ENCODE measurements at places on chromosomes 2 and 18. TPM values are rescaled to one million over a fixed set of nuclear protein-coding genes. Genes with fewer than 3 reads are reported as not detected.
A peak's percentile ranks its signal among the peaks of the same experiment; 100 is the strongest.

Gene MAP3K19
- total RNA-seq = not detected

Gene CPLX4
- not detected for total RNA-seq

DNA sequence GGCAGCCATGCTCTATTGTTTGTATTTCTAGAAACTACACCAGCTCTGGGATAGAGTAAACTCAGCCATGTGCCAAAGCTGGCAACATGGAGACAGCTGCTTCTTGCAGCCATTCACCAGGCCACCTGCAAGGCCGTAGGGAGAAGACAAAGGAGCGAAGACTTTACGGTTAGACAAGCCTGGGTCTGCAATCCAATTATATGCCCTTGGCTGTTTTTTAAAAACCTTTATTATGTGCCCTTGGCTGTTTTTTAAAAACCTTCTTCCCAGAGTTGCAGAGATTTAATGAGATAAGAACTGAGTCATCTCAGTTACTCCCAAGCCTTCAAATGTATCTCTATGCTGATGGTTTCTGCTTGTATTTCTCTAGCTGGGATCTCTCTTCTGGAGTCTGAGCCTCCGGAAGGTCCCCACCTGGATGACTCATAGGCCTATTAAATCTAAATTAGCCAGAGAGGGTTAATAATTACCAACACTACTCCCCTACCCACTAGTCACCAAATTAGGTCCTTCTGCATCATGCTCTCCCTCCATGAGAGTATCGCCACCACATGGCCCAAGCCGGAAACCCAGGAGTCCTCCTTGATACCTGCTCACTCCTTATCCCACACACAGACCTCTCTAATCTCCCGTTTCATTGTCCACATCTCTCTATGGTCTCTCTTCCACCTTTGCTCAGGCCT lies 17.5 kb upstream of the DPP4 start:
- DNase-seq = no peak
- H3K4me3 ChIP-seq = no peak overlapping the region
- H3K4me1 ChIP-seq = peaks cover 17% of the 10 kb centered on the region

- H3K36me3 ChIP-seq = peaks cover 2% of the 10 kb centered on the region
- H3K4me3 ChIP-seq = peak overlapping the region; percentile 37
- peak overlapping the region; percentile 92 for H3K27ac ChIP-seq
- peaks cover 63% of the 10 kb centered on the region for H3K4me1 ChIP-seq
- no peak for DNase-seq
Observed at GRCh38 chr2:201126308-201127151, 10.6 kb downstream of the CFLAR start.

GRCh38 chr2:55026202-55026601 lies 24.0 kb downstream of the RTN4 start:
- peaks cover 14% of the 10 kb centered on the region for H3K4me1 ChIP-seq
- DNase-seq = no peak
- no peaks in the 10 kb centered on the region for H3K27me3 ChIP-seq
- H3K27ac ChIP-seq = no peak overlapping the region
- H3K36me3 ChIP-seq = no peaks in the 10 kb centered on the region

- H3K4me1 ChIP-seq = peaks cover 6% of the 10 kb centered on the region
- H3K27me3 ChIP-seq = no peaks in the 10 kb centered on the region
- H3K4me3 ChIP-seq = no peak overlapping the region
- no peak overlapping the region for H3K27ac ChIP-seq
Observed at GRCh38 chr2:38248255-38248654, 128.8 kb downstream of the ATL2 start.

DNA sequence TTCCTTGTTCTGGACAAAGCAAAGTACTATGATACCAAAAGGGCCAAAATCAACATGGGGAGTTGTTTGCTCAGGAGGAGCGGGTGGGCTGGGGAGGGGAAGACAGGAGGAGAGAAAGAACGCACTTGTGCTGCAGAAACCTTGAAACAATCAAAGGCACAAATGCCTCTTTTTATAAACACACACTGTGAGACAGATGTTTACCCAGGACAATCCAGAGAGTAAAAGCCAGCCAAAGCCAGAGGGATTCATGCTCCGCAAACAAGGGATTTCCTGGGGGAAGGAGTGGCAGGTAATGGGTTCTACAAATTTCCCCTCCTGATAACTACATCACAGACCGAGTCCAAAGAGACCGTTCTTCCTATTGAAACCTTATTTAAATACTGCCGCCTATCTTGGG lies 323.5 kb upstream of the SKOR2 start:
- H3K27ac ChIP-seq = no peak overlapping the region
- H3K4me3 ChIP-seq = no peak overlapping the region
- peaks cover 15% of the 10 kb centered on the region for H3K27me3 ChIP-seq
- no peak for DNase-seq
- H3K4me1 ChIP-seq = no peaks in the 10 kb centered on the region

Gene SCN2A
- total RNA-seq = 1.9 TPM

GRCh38 chr2:36683002-36683401 lies 13.5 kb upstream of the VIT start:
- no peak for DNase-seq
- H3K4me1 ChIP-seq = peaks cover 6% of the 10 kb centered on the region
- no peak overlapping the region for H3K4me3 ChIP-seq
- no peak overlapping the region for H3K27ac ChIP-seq

- DNase-seq = no peak
- no peak overlapping the region for H3K27ac ChIP-seq
- H3K4me1 ChIP-seq = peaks cover 8% of the 10 kb centered on the region
- peaks cover 8% of the 10 kb centered on the region for H3K27me3 ChIP-seq
- no peaks in the 10 kb centered on the region for H3K36me3 ChIP-seq
Observed at GRCh38 chr18:60935041-60935910, 398.0 kb upstream of the CDH20 start.

Gene LIMS2
- 173 TPM for total RNA-seq

DNA sequence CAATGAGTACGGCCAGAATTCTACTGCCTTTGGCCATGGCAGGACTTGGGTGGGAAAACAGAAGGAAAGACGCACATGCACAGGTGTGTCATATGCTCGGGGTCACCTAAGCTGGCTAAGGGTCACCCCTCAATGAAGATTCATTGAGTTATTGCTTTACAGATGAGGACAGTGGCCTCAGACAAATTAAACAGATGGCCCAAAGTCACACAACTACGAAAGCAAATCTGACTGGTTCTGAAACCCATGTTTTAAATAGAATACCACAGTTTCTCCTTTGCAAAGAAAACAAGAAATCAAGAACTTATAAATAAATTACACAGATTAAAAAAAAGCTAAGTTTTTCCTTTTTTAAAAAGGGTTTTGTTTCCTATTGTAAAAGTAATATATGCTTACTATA lies 70.5 kb downstream of the ID2 start:
- H3K4me1 ChIP-seq = peaks cover 36% of the 10 kb centered on the region
- peaks cover 16% of the 10 kb centered on the region for H3K36me3 ChIP-seq
- no peak for DNase-seq
- no peaks in the 10 kb centered on the region for H3K27me3 ChIP-seq
- H3K27ac ChIP-seq = no peak overlapping the region
- no peak overlapping the region for H3K4me3 ChIP-seq

GRCh38 chr18:13471971-13472628 lies 253.5 kb downstream of the LDLRAD4 start:
- DNase-seq = no peak
- H3K4me3 ChIP-seq = no peak overlapping the region
- peak overlapping the region; percentile 22 for H3K27ac ChIP-seq
- no peaks in the 10 kb centered on the region for H3K27me3 ChIP-seq

- peaks cover 18% of the 10 kb centered on the region for H3K27me3 ChIP-seq
- no peak overlapping the region for H3K27ac ChIP-seq
- H3K4me1 ChIP-seq = peaks cover 8% of the 10 kb centered on the region
- H3K4me3 ChIP-seq = no peak overlapping the region
- no peak for DNase-seq
- H3K36me3 ChIP-seq = peaks cover 2% of the 10 kb centered on the region
Observed at GRCh38 chr18:22307528-22307927, 110.2 kb downstream of the CTAGE1 start.

GRCh38 chr2:119049968-119050704 lies 108.1 kb downstream of the MARCO start:
- H3K36me3 ChIP-seq = no peaks in the 10 kb centered on the region
- H3K27me3 ChIP-seq = peaks cover 42% of the 10 kb centered on the region
- no peaks in the 10 kb centered on the region for H3K4me1 ChIP-seq
- no peak for DNase-seq

DNA sequence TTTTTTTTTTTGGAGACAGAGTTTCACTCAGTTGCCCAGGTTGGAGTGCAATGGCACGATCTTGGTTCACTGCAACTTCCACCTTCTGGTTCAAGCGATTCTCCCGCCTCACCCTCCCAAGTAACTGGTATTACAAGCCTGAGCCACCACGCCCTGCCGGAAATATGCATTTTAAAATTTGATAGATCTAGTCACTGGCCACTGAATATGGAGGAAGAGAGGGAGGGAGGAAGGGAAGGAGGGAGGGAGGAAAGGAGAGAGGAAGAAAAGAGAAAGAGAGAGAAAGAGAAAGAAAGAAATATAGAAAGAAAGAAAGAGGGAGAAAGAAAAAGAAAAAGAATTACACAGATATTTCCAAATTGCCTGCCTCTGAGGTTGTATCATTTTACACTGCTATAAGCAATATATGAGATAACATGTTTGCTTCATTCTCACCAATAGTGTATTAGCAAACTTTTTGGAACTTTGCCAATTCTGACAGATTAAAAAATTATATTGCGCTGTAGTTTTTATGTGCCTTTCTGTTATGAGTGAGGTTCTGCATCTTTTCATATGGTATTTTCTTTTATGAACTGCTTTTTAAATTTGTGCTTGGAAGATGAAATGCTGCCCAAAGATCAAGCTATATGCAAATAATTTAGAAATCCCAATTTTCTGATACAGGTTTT lies 161.2 kb upstream of the MAP3K20 start:
- no peak overlapping the region for H3K4me3 ChIP-seq
- H3K4me1 ChIP-seq = peaks cover 12% of the 10 kb centered on the region
- no peaks in the 10 kb centered on the region for H3K27me3 ChIP-seq
- DNase-seq = no peak

Gene ARMC9
- 187 TPM for total RNA-seq

DNA sequence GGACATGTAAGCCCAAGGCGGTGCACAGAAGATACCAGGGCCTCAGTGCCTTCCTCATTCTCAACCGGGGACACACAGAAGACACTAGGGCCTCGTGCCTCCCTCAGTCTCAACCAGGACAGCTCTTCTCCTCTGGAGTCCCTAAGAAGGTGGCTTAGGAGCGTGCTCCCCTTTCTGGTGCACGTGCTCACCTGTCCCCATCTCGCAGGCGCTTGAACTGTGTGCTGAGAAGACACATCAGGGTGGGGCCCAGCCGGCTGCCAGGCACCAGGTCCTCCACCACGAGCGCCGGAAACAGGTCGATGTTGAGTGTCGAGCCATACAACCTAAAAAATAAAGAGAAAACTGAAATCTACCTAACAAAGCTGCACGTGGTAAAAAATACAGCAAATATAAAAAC lies 99.9 kb downstream of the PXDN start:
- peaks cover 36% of the 10 kb centered on the region for H3K4me1 ChIP-seq
- peaks cover 44% of the 10 kb centered on the region for H3K36me3 ChIP-seq
- H3K27me3 ChIP-seq = no peaks in the 10 kb centered on the region

Gene CFC1
- total RNA-seq = not detected

Gene RAX
- not detected for total RNA-seq

- peaks cover 3% of the 10 kb centered on the region for H3K27me3 ChIP-seq
- DNase-seq = no peak
- no peak overlapping the region for H3K27ac ChIP-seq
- no peaks in the 10 kb centered on the region for H3K36me3 ChIP-seq
- H3K4me3 ChIP-seq = no peak overlapping the region
Observed at GRCh38 chr18:38290229-38290628, 724.6 kb upstream of the CELF4 start.

DNA sequence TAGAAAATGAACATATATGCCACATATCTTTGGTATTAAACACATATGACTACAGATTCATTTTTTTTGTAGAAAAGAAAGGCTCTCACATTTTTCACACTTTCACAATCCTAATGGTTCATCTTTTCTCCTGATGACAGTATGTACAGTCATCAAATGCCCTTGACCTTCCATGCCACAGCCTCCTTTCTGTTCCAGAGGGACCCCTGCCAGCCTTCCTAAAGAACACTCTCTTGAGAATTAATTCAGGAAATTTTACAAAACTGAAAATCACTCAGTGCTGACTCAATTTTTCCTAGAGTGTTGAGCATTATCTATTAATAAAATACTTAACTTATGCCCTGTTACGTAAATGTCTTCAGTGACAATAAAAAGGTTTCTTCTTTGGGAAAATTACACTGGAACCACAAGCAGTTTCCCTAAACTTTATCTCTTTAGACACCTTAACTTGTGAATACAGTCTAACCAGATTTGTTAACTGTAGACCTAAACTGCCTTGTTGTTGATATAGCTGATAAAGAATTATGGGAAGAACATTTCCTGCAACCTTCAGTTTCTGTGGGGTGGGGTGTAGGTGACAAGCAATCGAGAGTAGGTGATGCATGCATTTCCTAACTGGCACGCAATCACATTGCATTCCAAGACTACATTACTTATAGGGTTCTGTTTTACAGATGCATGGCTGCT lies 15.3 kb upstream of the ACOXL start:
- peaks cover 4% of the 10 kb centered on the region for H3K36me3 ChIP-seq
- no peak overlapping the region for H3K27ac ChIP-seq
- no peak for DNase-seq

DNA sequence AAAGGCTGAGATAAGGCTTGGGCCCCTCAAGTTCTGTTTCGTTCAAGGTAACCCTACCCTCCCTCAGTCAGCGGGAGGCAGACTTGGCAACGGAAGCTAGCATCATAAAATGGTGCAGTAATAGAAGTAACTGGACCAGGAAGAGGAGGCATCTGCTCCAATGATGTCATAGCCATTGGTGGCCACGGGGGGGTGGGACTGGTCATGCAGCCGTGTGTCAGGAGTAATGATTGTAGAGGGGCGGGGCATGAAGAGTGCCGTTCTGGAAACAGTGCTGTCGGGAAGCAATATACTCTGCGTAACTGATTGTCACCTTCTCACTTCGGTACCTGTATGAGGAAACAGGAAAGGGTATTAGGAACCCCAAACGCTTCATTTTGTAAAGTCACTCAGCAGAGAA lies 6.9 kb upstream of the POLR2D start:
- no peaks in the 10 kb centered on the region for H3K27me3 ChIP-seq
- H3K4me3 ChIP-seq = no peak overlapping the region
- peaks cover 37% of the 10 kb centered on the region for H3K36me3 ChIP-seq
- H3K27ac ChIP-seq = no peak overlapping the region
- H3K4me1 ChIP-seq = peaks cover 2% of the 10 kb centered on the region

- peak overlapping the region; percentile 89 for H3K4me3 ChIP-seq
- peaks cover 26% of the 10 kb centered on the region for H3K4me1 ChIP-seq
Observed at GRCh38 chr2:86562485-86562921, 740 bp downstream of the CHMP3 start.

DNA sequence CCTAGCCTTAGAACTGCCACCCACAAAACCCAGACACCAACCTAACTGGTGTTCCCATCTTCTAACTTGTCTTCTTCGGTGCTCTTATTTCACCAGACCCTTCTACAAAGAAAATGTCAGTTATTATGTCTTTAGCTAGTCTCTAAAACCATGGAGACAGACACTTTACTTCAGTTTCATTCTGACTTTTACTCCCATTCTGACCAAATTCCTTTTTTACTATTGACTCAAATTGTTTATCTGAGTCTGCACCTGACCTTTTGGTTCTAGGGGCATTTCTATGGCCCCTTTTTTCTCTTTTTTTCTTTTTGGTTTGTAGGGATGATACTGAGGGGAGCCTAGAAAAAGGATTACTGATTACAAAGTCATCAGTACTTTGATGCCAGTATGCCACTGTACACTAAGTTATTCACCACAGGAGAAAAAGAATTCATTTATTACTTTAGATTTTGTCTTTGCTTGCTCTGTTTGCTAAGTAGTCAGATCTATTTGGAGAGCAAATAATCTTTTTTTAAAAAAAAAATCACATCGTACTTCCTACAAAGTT lies 6.8 kb upstream of the SLC1A4 start:
- H3K4me3 ChIP-seq = no peak overlapping the region
- H3K27ac ChIP-seq = no peak overlapping the region
- no peaks in the 10 kb centered on the region for H3K36me3 ChIP-seq
- DNase-seq = no peak

GRCh38 chr18:58813561-58814225 lies 51.0 kb upstream of the ZNF532 start:
- H3K4me1 ChIP-seq = peaks cover 25% of the 10 kb centered on the region
- H3K27ac ChIP-seq = peak overlapping the region; percentile 87

All from chondrocyte (in vitro differentiated cells).